CD4-positive, alpha-beta T cell treated with Interleukin-1 beta for 1 hour (primary cell): ENCODE measurements at places on chromosomes 11 and 22.

DNA sequence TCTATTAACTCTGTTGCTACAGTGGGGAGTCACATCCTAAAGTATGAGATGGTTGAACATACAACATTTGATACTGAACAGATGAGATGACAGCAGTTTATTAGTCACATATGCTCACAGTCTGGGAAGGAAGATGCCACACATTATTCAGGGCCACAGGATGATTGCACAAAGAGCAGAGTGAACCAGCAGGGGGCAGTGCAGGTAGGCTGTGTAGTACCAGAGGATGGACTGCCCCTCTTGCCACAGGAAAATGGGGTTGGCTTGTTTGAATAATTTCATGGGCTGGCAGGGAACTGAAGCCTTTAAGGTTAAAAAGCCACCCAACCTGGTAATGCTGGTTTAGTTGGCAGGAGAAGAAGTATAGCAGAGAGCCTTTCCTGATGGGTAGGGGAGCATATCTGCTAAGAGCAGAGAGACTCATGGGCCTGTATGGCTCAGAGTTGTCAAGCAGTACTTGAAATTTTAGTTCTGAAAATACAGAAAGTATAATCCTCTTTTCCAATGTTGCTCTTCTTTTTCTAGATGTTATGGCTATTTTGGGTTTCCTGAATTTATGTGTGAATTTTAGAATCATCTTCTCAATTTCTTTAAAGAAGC lies 180.4 kb upstream of the B3GAT1 start:
- DNase-seq = no peak

GRCh38 chr22:24005201-24005600 lies at the start of gene GSTT4:
TSS of gene GSTT4 (minus strand) at chr22:24005453. CDS start at chr22:24005356, 97 bp downstream.
- DNase-seq = no peak

- DNase-seq = no peak
Measured at GRCh38 chr11:24226606-24227005, 270.2 kb upstream of the LUZP2 start.

GRCh38 chr11:64894070-64894811 lies 15.8 kb upstream of the EHD1 start:
- DNase-seq = peak; percentile 89

GRCh38 chr22:27711756-27712155 lies 89.8 kb downstream of the MN1 start:
- no peak for DNase-seq

DNA sequence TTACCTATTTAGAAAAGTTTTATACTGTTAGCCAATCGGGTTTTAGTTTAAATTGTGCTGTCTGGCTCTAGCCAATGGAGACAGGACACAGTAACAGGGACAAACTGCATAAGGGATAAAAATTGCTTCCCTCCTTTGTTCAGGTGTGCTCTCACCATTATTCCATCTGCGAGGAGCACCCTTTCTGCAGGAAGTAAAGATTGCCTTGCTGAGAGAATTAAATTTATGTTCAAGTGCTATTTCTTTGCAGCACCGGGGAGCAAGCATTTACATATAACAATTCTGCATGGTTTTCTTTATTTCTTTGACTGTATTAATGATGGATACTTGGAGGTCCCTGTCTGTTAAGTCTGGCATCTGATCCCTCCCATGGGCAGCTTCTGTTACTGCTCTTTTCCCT lies 80.5 kb downstream of the BRD1 start:
- DNase-seq = no peak
